IMR-90 (cell line): ENCODE measurements at places on chromosomes 1 and 21.

DNA sequence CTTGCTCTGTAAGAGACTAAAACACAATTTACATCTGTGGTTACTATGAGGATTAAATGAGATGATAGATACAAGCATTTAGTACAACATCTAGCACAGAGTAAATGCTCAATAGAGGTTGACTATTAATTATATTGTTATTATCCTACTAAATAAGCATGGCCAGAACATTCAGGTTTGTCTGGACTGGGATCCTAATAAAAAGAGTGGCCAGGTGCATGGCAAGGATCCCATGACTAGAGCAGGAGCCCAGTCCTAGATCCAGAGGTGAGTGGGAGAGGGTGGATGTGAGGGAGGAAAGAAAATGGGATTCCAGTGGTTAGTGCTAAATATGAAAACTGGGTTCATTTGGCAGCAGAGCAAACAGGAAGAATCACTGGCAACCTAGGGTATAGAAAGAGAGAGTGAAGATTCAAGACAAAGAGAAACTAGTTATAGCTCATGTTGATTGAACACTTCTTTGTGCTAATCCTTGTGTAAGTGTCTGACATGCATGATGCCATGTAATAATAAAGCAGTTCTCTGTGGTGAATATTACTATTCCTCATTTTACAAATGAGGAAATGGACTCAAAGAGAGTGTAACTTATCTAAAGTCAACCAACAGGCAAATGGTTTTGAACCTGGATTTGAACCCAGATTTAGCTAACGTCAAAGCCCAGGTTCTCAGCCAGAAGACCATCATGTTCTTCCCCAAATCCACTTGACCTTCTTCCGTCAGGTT, 71.1 kb upstream of the FGGY start:
- no peak for DNase-seq

- peak; percentile 51 for DNase-seq
Measured at GRCh38 chr1:158002022-158002630, 8.7 kb downstream of the KIRREL1 start.

GRCh38 chr1:175073061-175073460, 5.4 kb downstream of the TNN start:
- DNase-seq: no peak

GRCh38 chr21:34748862-34749261, 80.1 kb downstream of the CLIC6 start:
- no peak for DNase-seq

- no peak for DNase-seq
Measured at GRCh38 chr1:232111611-232112010, 485.0 kb downstream of the DISC1 start.

DNA sequence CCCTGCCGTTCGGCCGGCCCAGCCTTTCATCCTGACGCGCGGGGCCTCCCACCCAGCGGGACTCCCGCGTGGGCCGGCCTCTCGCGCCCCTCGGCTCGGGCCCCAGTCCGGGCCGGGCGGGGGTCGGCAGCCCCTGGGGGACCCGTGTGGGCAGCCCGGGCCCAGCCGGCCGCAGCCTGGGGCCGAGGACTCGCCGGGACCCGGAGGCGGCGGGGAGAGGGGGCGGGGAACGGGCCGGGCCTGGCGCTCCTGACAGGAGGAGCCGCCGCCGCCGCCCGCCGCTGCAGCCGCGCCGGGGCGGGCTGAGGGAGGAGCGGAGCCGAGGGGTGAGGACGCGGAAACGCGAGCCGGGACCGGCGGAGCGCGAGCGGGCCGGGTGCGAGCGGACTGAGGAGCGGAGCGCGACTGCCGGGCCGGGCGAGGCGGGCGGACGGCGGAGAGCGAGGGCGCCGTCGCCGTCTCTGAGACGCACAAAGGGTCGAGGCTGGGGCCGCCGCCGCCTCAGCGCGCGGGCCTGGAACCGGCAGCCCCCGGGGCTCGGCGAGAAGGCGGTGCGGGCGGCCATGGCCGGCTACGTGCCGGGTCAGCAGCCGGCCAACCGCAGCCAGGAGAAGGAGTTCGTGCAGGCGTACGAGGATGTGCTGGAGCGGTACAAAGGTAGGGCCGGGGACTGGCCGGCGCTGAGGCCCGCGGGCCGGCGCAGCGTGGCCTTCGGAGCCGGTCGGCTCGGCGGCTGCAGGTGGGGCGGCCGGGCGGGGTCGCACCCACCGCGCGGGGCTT, 79.1 kb downstream of the NDUFS5 start:
- DNase-seq: peak; percentile 59

GRCh38 chr21:40335704-40336103, 468.5 kb downstream of the PCP4 start:
- no peak for DNase-seq

DNA sequence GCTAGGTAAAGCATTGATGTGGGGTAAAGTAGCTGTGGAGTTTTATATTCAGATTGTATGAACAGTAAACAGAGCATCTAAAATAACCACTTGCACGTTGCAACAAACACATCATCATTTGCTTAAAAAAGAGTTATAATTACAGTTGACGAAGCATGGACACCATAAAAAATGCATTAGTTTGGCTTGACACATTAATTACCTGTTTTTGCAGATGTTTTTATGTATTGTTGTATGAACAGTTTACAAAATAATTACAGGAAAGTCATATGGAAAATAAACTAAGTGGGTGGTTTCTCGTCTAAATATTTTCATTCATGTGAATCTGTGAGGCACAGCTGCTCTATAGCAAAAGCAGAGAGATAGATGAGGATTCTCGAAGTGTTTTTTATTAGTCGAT, 108.3 kb downstream of the RPS6KC1 start:
- no peak for DNase-seq

GRCh38 chr1:201511941-201512539, 5.1 kb upstream of the CSRP1 start:
- DNase-seq: no peak

- DNase-seq: no peak
Measured at GRCh38 chr1:31727849-31728248, 24.0 kb upstream of the COL16A1 start.

DNA sequence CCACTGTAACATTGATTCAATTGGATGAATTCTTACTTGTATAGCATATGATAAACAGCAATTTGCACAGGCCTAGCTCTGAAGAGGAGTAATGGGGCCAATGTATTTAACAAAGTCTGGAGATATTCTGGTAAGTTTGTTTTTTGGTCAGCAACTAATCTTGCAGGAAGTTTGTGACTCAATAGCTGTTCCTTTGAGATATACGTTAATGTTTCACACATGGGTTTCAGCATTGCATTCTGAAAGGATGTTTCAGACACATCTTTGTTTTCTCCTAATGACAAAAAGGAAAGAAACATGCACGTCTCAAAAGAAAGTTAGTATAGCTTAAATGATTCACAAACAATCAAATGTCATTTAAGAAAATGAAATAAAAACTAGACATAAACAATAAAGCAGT, 49.0 kb downstream of the LTN1 start:
- peak; percentile 28 for DNase-seq

DNA sequence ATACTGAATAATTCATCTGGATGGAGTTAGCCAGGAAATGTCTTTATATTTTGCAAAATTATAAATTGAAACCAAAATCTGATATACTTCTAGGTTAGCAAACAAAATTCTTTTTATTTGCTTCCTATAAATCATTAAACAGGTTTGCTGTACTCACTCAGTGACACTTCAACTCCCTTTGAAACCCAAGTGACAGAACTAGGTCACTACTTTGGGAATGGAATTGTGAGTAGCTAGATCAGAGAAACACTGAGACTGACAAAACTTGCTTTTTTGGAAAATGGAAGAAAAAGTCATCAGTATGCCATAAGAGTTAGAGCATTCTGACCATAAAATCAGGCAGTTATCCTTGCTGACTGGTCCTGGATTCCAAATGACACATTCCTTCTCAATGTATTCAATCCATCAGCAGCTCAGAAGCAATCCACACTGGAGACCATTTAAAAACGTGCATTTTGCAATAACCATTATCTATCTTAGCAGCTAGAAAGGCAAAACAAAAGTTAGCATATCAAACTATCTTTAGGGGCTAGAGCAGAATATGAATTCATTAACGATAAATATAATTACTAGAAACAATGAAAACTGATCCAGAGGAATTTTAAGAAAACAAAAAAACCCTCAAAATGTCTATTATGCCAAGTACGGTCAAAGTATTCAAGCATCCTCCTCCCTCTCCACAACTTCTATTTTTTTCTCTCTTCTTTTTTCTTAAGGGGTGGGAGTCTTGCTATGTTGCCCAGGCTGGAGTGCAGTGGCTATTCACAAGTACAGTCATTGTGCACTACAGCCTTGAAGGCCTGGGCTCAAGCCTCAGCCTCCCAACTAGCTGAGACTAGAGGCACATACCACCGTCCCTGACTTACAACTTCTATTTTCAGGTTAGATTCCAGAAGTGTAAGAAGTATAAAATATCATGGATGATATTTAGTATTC, 60.1 kb downstream of the HNRNPR start:
- peak; percentile 67 for DNase-seq

GRCh38 chr1:204664384-204664651, 21.2 kb downstream of the LRRN2 start:
- no peak for DNase-seq

GRCh38 chr1:157112186-157112867, 12.7 kb upstream of the ETV3L start:
- DNase-seq: no peak

DNA sequence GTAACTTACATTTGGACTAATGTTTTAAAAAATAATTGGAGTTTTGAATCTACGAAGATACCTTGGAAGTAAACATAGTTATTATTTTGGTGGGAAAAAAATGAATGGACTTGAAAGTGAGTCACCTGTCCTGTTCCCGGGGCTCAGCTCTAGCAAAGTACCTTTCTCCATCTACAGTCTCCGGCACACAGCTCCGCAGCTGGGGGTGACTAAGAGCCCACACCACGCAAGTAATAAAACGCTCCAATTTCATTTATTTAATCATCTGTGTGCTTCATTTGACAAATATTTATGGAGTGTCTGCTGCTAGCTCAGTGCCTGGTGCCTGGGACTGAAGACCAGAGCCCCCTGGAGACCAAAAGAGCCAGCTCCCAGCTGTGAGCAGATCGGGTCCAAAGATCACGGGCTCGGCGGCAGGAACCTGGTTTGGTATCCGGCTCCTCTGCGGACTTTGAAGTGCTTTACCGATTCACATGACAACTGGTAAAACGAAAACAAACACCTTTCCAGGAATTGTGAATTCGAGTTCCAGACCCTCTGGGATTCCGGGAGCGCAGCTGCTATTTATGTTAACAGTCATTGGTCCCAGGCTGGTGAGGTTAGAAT, 1.7 kb upstream of the RIPK4 start:
- DNase-seq: peak; percentile 85

GRCh38 chr1:206686478-206687249, 2.0 kb downstream of the MAPKAPK2 start:
- DNase-seq: no peak

- peak; percentile 47 for DNase-seq
Measured at GRCh38 chr1:59046134-59046533, 250.8 kb upstream of the FGGY start.

- DNase-seq: no peak
Measured at GRCh38 chr21:35969281-35969680, 91.0 kb downstream of the SETD4 start.
